ENCODE measurements at places on chromosomes 1 and 21.

- no peaks in the 10 kb centered on the region for H3K4me1 ChIP-seq
Observed at GRCh38 chr1:38860454-38860795, 853 bp upstream of the RRAGC start.

GRCh38 chr1:94084085-94084484 lies 36.9 kb downstream of the ABCA4 start:
- H3K4me3 ChIP-seq: no peak overlapping the region
- H3K36me3 ChIP-seq: no peaks in the 10 kb centered on the region
- H3K4me1 ChIP-seq: no peaks in the 10 kb centered on the region
- H3K27ac ChIP-seq: no peak overlapping the region

DNA sequence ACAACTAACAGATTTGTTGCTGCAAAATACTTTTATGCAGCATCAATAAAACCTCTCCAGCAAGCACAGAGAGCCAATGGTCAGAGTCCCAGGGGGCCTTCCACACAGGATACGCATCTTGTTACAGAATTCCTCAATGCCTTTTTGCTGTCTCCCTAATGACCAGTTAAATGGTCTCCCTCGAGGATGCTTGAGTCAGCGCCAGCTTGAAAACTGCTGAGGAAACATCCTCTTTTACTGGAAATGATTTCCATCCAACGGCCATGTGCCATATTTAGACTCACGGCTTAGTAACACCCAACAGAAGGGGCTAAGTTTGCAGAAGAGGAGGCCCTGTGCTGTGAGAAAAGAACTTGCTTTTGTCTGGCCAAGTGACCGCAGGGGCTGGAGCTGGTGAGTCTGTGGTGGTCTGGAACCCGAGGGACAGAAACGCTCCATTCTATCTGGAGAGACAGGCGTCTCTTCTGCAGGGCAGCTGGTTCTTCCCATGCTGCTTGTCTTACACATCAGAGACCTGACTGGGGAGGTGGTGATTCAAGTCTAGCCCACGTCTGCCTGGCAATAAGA lies 496.4 kb downstream of the SETD4 start:
- no peaks in the 10 kb centered on the region for H3K27me3 ChIP-seq
- H3K4me1 ChIP-seq: no peaks in the 10 kb centered on the region
- H3K4me3 ChIP-seq: no peak overlapping the region
- DNase-seq: no peak

GRCh38 chr1:100034470-100034869 lies 64.7 kb downstream of the SLC35A3 start:
- H3K4me1 ChIP-seq: no peaks in the 10 kb centered on the region
- DNase-seq: no peak
- no peaks in the 10 kb centered on the region for H3K36me3 ChIP-seq
- no peaks in the 10 kb centered on the region for H3K27me3 ChIP-seq
- no peak overlapping the region for H3K27ac ChIP-seq
- H3K4me3 ChIP-seq: no peak overlapping the region

DNA sequence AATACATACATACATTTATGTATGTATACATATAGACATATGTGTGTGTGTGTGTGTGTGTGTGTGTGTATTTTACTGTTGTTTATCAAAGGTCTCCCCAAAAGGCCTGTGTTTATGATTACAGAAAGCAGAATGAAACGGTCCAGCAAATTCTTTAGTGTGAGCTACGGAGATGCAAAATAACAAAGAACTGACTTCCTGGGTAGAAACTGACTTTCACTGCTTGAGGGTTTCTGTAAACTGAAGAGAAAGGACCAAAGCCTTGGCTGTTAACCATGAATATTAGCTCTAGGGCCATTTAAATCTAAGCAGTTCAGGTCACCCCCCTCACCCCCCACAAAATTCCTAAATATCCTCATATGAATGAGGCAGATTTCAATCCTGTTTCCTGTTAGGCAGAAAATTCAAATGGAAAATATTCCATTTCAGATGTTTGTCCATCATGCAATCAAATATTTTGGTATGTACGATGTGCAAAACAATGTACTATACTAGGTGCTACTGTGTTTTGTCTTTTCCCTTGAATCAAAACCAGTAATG lies 213.2 kb downstream of the TGFB2 start:
- no peaks in the 10 kb centered on the region for H3K4me1 ChIP-seq
- no peak for DNase-seq
- H3K36me3 ChIP-seq: no peaks in the 10 kb centered on the region
- H3K27me3 ChIP-seq: no peaks in the 10 kb centered on the region

- no peaks in the 10 kb centered on the region for H3K27me3 ChIP-seq
- H3K4me1 ChIP-seq: peaks cover 4% of the 10 kb centered on the region
- H3K4me3 ChIP-seq: peak overlapping the region; percentile 4
- no peak for DNase-seq
Observed at GRCh38 chr1:150236614-150237100, 745 bp upstream of the ANP32E start.

- DNase-seq: no peak
- H3K4me1 ChIP-seq: no peaks in the 10 kb centered on the region
- H3K27me3 ChIP-seq: no peaks in the 10 kb centered on the region
- no peak overlapping the region for H3K4me3 ChIP-seq
Observed at GRCh38 chr1:29514361-29515169, 278.2 kb downstream of the PTPRU start.

GRCh38 chr1:57788313-57788712 lies 364.5 kb upstream of the DAB1 start:
- H3K4me1 ChIP-seq: no peaks in the 10 kb centered on the region
- no peaks in the 10 kb centered on the region for H3K36me3 ChIP-seq
- no peaks in the 10 kb centered on the region for H3K27me3 ChIP-seq

DNA sequence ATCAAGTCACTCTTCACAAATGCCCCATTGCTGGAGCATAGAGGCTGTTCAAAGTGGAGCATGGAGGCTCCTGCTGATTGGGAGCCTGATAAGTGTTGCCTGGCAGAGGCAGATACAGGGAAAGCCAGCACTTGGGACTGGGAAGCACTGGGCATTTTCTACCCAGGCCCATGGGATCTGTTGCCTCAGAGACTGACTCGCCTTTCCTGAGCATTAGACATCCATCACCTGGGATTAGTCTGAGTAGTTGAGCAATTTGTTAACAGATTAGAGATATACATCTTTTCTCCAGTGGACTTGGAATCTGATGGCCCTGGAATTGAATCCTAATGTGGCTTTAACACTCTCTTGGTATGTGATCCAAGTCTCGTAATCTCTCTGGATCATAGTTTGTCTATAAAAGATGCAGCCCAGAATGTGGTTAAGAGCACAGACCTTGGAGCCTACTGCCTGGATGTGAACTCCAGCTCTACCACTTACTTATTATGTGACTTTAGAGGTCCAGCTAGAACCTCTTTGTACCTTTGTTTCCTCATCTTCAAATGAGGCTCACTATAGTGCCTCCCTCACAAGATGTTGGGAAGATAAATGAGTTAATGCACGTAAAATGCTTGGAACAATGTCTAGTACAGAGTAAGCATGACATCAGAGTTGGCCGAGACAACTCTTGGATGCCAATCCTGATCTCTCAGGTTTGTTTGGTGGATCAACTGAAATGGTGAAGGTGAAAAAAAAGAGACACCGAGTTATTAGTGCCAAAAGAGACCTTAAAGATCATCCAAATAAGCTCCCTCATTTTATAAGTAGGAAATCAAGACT lies 38.3 kb upstream of the NRDC start:
- no peaks in the 10 kb centered on the region for H3K27me3 ChIP-seq
- H3K27ac ChIP-seq: no peak overlapping the region
- H3K4me3 ChIP-seq: no peak overlapping the region
- DNase-seq: no peak
- H3K4me1 ChIP-seq: no peaks in the 10 kb centered on the region

GRCh38 chr1:167542109-167543032 lies 11.2 kb downstream of the CREG1 start:
- no peaks in the 10 kb centered on the region for H3K27me3 ChIP-seq
- H3K27ac ChIP-seq: no peak overlapping the region
- H3K36me3 ChIP-seq: no peaks in the 10 kb centered on the region
